Brain microvascular endothelial cell (primary cell): ENCODE measurements at places on chromosomes 2 and 18.
A peak's percentile ranks its signal among the peaks of the same experiment; 100 is the strongest.

DNA sequence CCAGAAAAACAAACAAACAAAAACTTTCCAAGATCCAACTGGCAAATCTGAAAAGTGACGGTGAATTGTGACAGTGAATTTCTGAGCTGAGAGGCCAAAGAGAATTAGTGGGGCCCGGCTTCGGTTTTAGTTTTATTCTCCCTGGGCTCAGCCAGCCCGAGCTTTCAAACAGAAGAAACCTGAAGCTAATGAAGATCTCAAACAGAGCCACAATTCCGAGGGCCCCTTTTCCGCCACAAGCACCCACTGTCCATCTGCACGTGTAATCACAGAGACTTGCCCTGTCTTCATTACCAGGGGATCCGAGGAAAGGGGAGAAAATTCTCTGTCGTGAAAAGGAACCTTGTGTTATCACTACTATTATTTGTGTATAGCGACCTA lies 4.2 kb upstream of the ONECUT2 start:
- no peak for DNase-seq

DNA sequence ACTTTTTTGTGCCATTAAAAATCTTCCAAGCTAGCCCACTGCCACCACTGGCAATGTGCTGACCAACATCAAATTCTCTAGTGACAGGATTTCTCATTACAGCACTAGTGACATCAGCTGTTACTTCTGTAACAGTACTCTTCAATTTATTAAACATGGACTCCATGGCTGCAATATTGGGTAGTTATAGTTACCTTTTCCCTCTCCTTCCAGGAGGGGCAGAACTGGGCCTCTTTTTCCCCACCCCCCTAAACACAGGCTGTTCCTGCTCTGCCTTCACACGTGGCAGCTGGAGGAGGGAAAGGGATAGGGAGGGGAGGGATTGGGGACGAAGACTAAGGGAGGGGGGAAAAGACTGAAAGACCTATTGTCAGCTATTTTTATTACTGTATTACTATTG lies 38.1 kb downstream of the TRAK2 start:
- no peak for DNase-seq

GRCh38 chr2:172172513-172173173 lies 69.9 kb upstream of the DLX2 start:
- peak; percentile 25 for DNase-seq

DNA sequence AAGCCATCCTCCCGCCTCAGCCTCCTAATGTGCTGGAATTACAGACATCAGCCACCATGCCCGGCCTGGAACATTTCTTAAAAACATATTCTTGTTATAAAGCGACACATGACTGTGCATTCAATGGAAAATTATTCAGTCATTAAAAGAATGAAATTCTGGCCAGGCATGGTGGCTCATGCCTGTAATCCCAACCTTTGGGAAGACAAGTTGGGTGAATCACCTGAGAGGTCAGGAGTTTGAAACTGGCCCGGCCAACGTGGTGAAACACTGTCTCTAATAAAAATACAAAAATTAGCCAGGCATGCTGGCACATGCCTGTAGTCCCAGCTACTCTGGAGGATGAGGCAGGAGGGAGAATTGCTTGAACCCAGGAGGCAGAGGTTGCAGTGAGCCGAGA lies 21.6 kb upstream of the RPRD1A start:
- no peak for DNase-seq

DNA sequence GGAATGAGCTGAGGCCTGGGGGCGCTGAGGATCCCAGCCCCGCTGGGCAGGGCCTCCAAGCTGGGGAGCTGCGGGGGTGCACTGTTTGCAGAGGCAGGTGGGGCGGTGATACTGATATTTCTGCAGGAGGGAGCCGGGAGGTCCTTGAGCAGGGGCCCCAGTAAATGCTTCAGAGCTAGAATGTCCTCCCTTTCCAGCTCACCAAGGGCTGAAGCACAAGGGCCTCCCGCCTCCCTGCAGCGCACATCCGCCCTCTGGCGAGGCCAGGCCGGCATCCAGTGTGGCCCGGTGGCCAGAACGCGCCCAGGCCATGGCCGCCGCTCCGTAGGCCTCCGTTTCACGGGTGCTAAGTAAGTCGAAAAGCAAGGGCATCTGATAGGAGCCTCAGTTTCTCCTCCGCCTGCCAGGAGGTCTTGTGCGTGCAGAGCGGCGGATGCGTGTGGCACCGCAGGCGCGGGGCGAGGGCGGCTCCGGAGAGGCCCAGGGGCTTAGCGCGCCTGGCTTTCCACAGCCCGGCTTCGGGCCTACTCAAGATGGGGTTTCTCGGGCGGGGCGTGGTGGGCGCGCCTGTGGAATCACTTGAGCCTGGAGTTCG lies 29.5 kb upstream of the CHMP1B start:
- no peak for DNase-seq

DNA sequence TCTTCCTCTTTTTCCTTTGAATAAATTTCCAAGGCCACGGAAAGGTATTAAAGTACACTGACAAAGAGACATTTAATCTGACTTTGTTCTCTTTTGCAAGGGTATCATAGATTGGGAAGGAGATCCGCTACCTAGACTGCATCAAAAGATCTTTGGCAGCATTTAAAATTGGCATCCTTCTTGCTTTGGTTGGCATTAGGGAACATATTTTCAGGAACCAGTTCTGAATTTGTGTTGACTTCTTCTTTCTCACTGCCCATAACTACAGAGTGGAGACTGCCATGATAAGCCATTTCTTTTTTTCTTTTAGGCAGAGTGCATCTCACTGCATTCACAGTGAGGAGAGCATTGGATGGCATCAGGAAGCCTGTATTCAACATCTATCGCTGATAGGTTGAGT lies 83.4 kb downstream of the DOCK10 start:
- DNase-seq, result no peak

DNA sequence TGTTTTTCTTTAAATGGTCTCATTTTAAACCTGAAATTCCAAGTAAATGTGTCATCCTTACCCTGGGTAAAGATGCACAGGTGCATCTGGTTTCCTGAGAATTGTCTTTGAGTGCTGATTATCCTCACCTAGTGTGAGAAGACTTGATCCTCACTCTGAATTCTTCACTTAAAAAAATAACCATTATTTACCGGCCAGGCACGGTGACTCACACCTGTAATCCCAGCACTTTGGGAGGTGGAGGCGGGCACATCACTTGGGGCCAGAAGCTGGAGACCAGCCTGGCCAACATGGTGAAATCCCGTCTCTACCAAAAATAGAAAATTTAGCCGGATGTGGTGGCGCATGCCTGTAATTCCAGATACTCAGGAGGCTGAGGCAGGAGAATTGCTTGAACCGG lies 9.9 kb upstream of the WNT6 start:
- DNase-seq, result no peak

DNA sequence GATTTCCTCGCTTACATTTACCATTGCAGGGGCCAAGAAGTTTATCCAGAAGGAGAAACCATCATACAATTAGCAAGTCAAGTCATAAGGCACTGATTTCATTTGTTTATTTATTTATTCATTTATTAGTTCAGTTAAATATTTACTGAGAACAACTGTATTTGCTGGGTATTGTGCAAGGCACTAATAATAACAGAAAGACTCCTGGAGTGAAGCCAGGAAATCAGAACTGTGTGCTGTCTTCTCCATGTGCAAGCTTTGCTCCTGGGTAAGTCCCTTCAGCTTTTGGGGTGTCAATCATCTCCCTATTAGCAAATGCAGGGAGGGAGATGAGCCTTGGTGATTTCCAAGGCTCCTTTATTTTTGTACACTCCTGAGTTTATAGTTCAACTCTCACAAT lies 341.6 kb upstream of the MEIS1 start:
- DNase-seq, result no peak

- no peak for DNase-seq
Measured at GRCh38 chr2:196651387-196652094, 12.0 kb downstream of the CCDC150 start.

- no peak for DNase-seq
Measured at GRCh38 chr2:236763857-236764256, 194.2 kb downstream of the ACKR3 start.

- DNase-seq, result peak; percentile 39
Measured at GRCh38 chr2:69773206-69773605, 31.3 kb downstream of the ANXA4 start.

GRCh38 chr18:136433-136832 lies 21.9 kb upstream of the USP14 start:
- DNase-seq, result no peak

DNA sequence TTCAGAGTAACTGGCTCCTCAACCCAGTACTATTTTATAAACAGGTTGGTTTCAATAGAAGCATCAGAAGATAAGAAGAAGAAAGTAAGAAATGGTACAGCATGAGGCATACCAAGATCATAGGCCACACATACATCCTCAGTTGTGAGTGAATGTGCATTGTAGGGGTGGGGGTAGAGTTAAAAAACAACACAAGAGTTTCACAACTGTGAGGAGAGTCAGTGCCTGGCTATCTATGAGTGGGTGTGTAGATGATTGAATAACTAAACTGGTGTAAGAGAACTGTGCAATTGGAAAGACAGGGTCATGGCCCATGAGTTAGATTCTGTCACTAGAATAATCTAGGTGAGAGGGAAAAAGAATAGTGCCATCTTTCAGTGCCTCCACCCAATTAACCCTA lies 748.2 kb upstream of the ACVR2A start:
- DNase-seq, result no peak

- no peak for DNase-seq
Measured at GRCh38 chr2:226274143-226274542, 525.5 kb downstream of the IRS1 start.

DNA sequence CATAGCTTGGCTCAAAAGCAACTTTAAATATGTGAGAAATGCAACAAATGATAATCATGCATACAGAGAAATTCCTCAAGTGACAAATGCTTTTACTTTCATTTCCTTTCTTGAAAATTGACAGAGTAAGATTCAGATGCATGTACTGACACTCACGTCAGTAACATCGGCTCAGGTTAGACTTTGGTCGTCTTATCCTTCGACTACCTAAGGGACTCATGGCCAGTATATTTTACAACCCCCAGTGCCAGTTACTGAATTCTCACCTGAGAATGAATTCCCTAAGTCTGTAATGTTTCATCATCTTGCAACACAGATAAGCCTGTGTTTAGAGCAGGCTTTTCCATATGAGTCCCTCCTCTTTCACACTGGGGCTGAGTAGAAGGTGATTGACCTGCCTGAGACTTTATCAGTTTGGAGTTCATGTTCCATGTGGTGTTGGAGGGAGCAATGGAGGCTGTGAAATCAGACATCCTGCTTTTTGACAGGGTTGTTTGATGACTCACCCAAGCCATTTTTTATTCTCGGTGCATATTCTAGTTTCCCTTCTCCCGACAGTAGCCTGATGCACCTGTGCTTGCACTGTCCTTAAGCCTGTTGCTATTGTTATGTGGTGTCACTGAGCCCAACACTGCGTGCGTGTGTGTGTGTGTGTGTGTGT lies 30.5 kb upstream of the ATP8B1 start:
- peak; percentile 34 for DNase-seq

- DNase-seq, result no peak
Measured at GRCh38 chr2:42547446-42548295, 20.8 kb upstream of the MTA3 start.

- peak; percentile 3 for DNase-seq
Measured at GRCh38 chr2:32937602-32938448, 8.9 kb upstream of the LTBP1 start.

- DNase-seq, result no peak
Measured at GRCh38 chr2:30628341-30628740, 178.9 kb downstream of the CAPN13 start.

GRCh38 chr2:222635295-222635694 lies 20.6 kb downstream of the FARSB start:
- no peak for DNase-seq

DNA sequence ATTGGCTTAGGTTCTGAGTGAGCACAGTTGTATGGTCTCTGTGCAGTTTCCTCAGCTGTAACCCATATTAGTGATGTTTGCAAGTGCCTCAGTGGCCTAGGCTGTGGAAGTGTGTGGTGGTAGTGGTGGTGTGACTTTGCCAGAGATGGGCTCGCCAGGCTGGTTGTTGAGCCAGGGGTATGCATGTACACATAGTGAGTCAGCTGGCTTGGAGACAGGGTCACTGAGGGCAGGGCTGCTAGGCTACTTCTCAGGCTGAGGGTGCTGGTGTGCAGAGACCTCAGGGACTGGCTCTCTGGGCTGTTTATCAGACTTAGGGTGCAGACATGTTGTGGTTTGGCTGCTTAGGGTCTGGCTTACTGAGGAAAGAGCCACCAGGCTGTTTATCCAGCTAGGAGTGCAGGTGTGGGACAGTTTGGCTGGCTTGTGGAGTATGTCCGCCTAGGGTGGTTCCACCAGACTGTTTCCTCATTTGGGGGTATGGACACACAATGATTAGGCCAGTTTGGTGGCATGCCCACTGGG lies 15.0 kb downstream of the APLF start:
- DNase-seq, result no peak

- no peak for DNase-seq
Measured at GRCh38 chr2:19868701-19869580, 32.8 kb downstream of the TTC32 start.

DNA sequence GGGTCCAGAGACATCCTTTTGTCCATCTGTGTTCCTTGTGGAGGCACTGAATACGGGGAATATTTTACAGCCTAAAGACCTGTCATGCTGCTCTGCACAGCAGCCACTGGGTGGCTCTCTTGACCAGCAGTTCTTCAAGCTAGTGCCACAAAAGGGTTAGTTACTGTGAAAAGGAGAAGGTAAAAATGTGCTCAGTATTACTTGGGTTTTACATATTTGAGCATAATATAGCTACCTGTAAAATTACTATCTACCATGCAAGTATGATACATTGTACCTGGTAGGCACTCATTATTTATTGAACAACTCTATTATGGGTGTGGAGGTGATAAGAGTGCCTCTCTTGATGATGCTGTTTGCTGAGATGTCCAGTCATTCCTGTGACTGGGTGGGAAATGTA lies 23.6 kb downstream of the FZD5 start:
- DNase-seq, result peak; percentile 56

GRCh38 chr2:29463181-29463900 lies 348.1 kb downstream of the CLIP4 start:
- DNase-seq, result peak; percentile 64

GRCh38 chr2:48734576-48735303 lies 20.8 kb downstream of the LHCGR start:
- no peak for DNase-seq

GRCh38 chr18:1530650-1531049 lies 626.0 kb downstream of the ADCYAP1 start:
- DNase-seq, result no peak

- peak; percentile 79 for DNase-seq
Measured at GRCh38 chr18:54284981-54285785, 15.9 kb downstream of the POLI start.

DNA sequence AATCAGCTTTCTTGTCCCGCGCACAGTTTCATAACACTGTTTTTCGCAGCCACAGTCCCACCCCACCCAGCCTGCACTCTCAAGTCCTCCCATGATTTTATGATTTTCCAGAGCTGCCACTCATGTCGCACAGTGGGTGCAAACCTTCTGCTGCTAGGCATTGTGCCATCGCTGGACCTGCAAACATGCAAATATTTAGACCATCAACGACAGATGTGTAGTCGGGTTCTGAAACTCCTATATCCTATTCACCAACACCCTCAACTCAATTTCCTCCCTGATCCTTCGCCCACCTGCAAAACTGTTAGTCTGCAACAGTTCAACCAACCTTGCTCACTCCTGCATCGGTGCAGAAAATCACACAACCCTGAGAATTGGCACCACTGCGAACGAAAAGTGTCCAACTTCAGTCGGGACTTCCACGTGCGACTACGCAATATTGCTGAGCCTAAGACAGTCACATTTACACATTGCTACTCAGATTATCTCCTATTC lies 871 bp upstream of the ALS2 start:
- DNase-seq, result no peak

- DNase-seq, result no peak
Measured at GRCh38 chr2:120654381-120655134, 81.1 kb upstream of the GLI2 start.
